ENCODE measurements at places on chromosomes 7 and 10.

- no peak for DNase-seq
These were observed 69.2 kb downstream of the PHYHIPL start for GRCh38 chr10:59245686-59246085.

GRCh38 chr10:32577448-32577847, 131.5 kb downstream of the CCDC7 start:
- DNase-seq, result no peak

GRCh38 chr10:91185239-91185875, 35.1 kb upstream of the PCGF5 start:
- no peak for DNase-seq

DNA sequence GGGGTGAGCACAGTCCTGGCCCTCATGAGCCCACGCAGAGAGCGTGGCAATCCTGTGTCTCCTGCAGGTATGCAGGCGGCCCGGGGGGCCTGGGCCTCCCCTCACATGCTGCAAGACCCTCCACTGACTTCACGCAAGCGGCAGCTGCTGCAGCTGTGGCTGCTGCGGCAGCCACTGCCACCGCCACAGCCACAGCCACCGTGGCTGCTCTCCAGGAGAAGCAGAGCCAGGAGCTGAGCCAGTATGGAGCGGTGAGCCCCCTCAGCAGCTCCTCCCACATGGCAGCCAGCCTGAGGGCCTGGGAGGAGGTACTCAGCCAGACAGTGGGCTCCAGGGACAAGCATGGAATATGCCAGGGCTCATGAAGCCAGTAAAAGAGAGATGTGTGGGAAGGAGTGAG, 8.7 kb downstream of the ZMIZ2 start:
- no peak for DNase-seq

DNA sequence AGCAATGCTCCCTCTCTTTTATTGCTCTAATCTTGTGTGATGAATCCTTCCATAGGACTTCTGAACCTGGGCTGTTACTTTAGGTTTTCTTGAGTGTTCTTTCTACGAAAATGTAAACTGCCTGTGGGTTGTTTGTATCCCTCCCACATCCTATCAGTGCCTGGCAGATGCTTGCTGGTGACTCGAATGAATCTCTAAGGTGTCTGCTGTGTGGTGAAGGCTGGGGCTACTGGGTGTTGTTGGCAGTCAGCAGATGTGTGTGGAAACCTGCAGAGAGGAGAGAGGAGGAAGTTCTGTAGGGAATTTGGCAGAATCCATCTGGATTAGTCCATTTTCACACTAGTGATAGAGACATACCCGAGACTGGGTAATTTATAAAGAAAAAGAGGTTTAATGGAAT, 639.4 kb downstream of the CALN1 start:
- DNase-seq, result no peak

DNA sequence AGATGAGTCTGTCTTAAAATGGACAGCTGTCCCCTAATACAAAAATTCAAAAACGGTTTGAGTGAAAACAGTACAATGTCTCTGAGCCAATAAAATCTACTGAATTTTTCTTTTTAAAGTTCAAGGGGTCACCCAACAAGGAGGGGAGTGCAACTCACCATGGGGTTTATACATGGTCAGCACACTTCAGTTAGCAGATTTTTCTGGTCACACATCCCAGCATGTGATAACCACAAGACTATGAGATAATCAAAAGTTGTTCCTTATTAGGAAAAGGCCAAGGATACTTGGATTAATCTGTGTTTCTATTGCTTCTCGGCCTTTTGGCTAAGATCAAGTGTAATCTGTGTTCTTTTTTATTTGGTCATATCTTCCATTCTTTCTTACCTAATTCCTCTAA, 31.6 kb downstream of the ABCB5 start:
- DNase-seq, result no peak

- no peak for DNase-seq
These were observed 685.6 kb downstream of the XPNPEP1 start for GRCh38 chr10:109237682-109238081.

DNA sequence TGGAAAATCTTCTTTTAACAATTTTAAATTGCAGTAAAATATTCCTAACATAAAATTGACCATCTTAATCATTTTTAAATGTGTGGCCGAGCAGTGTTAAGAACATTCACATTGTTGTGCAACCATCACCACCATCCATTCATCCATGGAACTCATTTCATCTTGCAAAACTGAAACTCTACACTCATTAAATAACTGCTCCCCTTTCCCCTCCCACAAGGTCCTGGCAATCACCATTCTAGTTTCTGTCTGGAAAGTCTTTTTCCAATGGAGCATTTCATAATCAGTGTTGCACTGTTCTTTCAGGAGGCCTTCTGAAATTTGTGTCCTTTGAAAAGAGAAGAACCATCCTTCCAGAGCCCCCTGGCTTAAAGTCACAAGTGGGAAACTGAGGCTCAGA, 233.1 kb downstream of the PLXNA4 start:
- no peak for DNase-seq

DNA sequence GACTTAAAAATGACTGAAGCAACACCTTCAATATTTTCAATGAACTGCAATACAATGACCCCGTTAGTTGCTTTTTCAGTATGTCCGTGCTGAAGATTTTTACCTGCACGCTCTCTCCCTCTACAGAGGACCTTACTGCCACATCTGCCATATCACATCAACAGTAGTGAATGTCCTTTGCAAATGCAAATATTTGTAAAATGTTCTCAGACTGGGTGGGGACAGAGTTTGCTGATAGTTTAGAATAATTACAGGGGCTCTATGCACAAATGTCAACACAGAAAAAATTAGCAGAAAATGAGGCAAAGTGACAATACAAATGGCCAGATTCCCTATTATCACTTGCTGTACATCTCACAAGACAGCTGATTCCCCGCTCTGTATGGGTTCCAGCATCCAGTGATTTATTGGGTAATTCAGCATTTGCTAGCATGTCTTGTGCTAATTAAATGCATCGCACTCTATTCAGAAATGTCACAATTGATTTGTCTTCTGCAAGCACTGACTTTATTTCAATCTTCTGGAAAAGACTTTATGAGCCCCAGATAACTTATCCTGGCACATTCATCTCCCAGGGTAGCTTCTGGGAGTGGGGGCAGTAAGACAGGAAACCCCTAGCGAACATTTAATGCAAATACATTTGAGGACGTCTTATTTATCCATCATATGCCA, 69.1 kb upstream of the PTER start:
- no peak for DNase-seq

- no peak for DNase-seq
These were observed 1.4 kb upstream of the RBP3 start for GRCh38 chr10:47346581-47347302.

GRCh38 chr7:95396136-95397032, at the start of gene PON3:
Gene PON3 (minus strand): TSS chr7:95396375. CDS start chr7:95396350, 25 bp downstream.
- peak; percentile 17 for DNase-seq

DNA sequence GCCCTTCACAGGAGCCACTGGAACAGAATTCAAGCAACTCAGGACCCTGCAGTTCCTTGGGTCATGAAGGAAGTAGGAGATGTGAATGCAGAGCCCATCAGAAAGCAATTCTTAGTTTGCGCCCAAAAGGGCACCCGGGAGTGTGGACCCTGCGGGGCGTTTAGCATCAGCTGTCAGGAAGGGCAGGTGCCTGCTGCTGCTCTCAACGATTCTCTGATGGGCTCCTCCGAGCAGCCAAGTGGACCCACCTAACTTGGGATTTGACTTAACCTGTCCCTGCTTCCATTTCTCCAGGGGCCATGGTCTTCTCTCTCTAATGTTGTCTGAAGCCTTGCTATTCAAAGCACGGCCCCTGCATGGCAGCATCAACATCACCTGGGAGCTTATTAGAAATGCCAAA, 17.1 kb downstream of the CPA5 start:
- DNase-seq, result no peak

DNA sequence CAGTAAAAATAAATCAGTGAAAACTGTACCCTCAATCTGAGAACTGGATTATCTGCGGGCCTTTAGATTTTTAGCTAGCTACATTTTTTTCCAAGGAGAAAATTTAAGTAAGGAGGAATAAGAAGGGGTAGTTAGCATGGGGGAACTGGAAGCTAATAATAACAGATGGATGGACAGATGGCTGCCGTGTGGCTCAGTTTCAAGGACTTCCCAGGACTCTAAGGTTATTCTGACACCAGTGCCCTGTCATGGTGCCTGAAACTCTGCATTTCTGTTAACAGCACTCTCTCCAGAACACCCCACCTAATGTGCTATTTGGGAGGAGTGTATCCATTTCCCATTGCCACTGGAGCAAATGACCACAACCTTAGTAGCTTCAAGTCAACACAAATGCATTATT, 75.7 kb upstream of the PDE1C start:
- no peak for DNase-seq

DNA sequence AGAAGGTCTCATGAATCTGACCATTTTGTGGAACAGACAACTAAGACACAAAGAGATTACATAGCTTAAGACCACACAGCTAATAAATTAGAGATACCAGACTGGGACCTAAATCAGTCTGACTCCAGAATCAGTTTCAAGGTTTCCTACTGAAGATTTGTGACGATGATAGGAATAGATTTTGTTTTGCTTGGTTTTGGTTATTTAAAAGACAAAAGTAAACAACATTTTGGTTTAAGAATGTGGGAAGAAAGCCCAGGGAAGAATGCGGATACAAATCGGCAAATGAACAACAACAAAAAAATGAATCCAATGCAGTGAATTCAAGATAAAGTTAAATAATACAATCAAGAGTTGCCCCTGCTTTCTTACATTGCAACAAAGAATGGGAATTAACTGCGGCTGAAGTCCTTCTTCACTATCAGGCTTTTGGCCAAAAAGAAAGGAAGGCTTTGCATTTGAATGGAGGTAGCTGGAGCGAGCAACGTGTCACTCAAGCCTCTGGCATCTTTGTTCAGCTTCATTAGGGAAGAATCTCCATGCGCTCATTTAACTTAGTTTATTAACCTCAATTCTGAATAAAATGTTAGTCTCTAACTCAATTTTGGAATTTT, 210.8 kb downstream of the ADAM12 start:
- no peak for DNase-seq

- peak; percentile 8 for DNase-seq
These were observed 183.0 kb downstream of the DNAJB6 start for GRCh38 chr7:157519798-157520244.

DNA sequence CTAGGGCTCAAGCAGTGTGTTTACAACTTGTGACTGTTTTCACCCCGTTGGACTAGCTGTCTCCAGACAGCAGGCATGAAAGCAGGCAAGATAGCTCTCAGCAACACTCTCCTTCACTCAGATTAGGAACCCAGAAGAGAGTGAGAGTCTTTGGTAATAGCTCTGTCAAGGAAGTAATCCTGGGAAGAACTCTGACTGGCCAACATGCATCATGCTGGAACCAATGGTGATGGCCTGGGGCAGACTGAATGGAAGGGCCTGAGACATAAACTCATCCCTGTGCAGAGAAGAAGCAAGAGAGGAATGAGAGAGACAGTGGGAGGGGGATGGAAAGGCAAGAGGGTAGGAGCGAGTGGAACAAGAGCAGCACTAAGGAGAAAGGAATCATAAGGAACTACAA, 48.9 kb downstream of the AKR1D1 start:
- no peak for DNase-seq

- no peak for DNase-seq
These were observed 22.8 kb upstream of the ADAMTS14 start for GRCh38 chr10:70649526-70649925.

GRCh38 chr7:2527505-2528467, 8.2 kb downstream of the LFNG start:
- peak; percentile 58 for DNase-seq

GRCh38 chr7:124781418-124781817, 15.8 kb upstream of the GPR37 start:
- DNase-seq, result no peak

GRCh38 chr10:114504769-114505579, 100.7 kb upstream of the AFAP1L2 start:
- no peak for DNase-seq

GRCh38 chr7:85226361-85227085, 39.7 kb upstream of the SEMA3D start:
- no peak for DNase-seq

DNA sequence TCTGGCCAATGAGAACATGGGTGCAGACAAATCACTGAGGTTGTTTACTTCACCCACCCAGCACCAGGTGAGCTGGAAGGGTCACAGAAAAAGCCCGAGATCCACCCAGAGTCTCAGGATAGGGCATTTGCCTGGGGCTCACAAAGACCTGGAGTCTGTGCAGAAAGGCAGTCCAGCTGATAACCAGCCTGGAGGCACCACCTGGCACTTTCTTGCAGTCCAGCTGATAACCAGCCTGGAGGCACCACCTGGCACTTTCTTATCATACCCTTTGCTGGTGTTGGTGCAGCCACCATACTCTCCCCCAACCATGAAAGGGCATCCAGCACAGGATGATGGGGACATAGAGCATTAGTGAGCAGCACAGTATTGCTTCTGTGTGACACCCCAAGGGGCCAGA, 104.1 kb downstream of the PPP1R3C start:
- DNase-seq, result no peak

- peak; percentile 75 for DNase-seq
These were observed 19.0 kb upstream of the CLDN4 start for GRCh38 chr7:73811760-73812168.

- no peak for DNase-seq
These were observed 56.3 kb downstream of the IFIT5 start for GRCh38 chr10:89470628-89471027.

GRCh38 chr7:17991866-17992648, 35.6 kb downstream of the PRPS1L1 start:
- DNase-seq, result peak; percentile 46

GRCh38 chr10:77313066-77313750, 324.4 kb downstream of the KCNMA1 start:
- no peak for DNase-seq

DNA sequence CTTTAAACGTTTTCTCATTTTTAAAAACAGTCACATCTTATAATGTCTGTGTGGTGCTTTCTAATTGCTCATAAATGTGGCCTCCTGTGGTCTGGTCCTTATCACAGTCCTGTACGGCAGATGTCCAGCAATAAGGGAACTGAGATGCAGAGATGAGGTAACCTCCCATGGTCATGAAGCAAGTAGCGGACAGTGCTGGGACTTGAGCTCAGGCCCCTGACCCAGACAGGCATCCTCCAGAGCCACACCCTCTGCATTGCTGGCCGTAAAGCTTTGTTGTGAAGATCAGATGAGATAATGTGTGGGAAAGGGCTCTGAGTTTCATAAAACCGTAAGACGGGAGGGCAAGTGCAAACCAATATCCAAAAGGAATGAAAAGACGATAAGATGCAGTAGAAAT, 48.2 kb downstream of the DYNC2I1 start:
- DNase-seq, result no peak

DNA sequence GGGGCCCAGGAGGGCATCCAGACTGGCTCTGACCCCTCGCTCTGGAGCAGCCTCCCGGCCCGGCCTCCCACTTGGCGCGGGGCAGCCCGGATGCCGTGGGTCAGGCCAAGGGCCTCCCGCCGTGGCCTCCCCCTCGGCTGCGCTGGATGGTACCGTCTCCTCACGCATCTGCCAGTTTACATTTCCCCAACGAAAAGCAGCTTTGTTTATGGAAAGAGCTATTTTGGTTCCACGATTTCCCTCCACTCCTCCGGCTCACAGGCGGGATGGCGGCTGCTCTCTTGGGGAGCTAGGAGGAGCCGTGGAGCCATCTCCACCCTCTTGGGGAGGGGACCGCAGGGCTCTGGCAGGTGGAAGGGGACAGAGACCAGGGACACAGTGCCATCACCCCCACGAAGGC, 93.2 kb upstream of the MYL10 start:
- DNase-seq, result no peak

Measured in stimulated activated CD4-positive, alpha-beta T cell treated with anti-CD3 and anti-CD28 coated beads, Interleukin-2, amount 100 ng/mL, for 24 hours (primary cell).